ENCODE measurements at places on chromosomes 16 and 17. TPM values are rescaled to one million over a fixed set of nuclear protein-coding genes. Genes with fewer than 3 reads are reported as not detected.

DNA sequence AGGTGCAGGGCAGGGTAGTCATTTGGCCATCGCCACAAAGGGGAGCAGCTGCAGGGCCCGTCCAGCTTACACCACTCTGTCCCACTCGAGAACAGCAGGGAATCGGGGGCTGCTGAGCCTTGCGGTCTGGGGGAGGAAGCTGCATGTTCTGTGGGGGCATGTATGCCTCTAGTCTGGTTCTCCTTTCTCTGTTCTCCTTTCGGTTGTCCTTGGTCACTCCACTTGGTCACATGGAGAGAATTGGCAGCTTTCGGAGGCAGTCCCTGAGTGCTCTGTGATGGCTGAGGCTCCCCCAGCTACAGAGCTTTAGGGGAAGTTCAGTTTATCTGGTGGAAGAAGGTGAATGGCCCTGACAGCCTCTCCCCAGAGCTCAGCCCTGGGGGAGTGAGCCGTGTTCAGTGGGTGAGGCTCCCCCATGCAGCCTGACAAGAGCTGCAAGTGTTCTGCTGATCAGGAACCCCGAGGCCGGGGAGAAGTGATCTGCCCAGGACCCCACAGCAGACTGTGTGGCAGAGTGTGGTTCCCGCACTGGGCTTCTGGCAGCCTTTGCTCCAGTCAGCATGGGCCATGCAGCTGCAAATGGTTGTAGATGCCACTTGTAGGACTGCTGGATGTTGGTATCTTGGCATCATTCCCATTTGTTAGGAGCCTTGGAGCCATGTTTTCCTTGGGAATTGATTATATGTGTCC is 22.3 kb upstream of the SMPD3 start:
- DNase-seq: peak; percentile 62

- no peak for DNase-seq
Measured at GRCh38 chr16:25065899-25066298, 45.6 kb upstream of the LCMT1 start.

GRCh38 chr17:16947470-16947869 is 24.4 kb downstream of the TNFRSF13B start:
- no peak for DNase-seq

FOXL1 gene
- 0.60 TPM for polyA plus RNA-seq

All from stomach (tissue), 19 donors.